Kidney epithelial cell (primary cell): ENCODE measurements at places on chromosomes 7 and 10.

DNA sequence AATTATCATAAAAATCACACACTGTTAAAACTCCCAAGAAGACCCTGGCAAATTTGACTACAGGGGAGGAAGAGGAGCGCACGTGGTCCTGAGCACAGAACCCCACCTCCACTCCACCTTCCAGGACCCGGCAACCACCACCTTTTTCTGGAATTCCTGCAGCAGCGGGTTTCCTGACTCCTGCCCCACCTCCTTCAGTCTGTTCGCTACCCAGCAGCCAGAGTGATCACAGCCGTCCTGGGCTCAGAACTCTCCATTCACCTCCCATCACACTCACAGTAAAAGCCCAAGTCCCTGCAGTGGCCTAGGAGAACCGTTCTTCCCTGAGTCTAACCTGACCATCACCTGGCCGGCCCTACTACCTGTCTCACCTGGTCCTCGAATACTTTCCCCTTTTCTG, 107.4 kb upstream of the FAM204A start:
- no peak for DNase-seq

- no peak for DNase-seq
These were observed 57.9 kb upstream of the FAM133B start for GRCh38 chr7:92648067-92648466.

GRCh38 chr7:51005074-51005473, 222.4 kb upstream of the GRB10 start:
- DNase-seq, result no peak

DNA sequence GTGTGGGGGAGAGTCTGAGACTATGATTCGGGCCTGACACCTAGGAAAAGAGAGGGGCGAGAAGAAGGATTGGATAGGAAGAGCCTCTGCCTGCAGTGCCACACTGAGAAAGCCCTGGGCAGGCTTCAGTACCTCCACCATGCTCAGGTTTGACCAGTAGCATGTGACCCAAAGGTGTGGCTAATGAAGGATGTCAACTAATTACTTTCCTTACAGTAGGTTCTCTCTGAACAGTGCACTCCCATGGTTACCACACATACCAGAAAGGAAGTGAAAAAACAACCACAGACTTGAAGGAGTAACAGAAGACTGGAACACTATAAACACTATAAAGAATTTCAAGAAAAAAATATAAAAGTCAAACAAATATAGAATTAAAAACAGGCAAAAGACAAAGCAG, 46.2 kb downstream of the SEM1 start:
- no peak for DNase-seq

GRCh38 chr7:141544831-141545230, 6.4 kb upstream of the AGK start:
- DNase-seq, result no peak

GRCh38 chr7:156886020-156886795, 6.8 kb downstream of the LMBR1 start:
- no peak for DNase-seq

DNA sequence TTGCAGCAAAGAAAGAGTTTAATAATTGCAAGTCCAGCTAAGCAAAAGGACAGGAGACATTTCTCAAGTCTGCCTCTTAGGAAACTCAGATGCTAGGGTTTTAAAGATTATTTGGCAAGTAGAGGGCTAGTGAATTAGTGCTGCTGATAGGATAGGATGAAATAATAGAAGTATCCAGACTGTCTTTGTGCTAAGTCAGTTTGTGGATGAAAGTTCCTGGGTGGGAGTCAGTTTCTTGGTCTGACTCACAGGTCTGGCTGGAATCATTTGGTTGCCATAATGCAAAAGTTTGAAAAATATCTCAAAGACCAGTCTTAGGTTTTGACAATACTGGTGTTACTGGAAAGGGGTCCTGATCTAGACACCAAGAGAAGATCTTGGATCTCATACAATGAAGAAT, 42.6 kb upstream of the INHBA start:
- no peak for DNase-seq

DNA sequence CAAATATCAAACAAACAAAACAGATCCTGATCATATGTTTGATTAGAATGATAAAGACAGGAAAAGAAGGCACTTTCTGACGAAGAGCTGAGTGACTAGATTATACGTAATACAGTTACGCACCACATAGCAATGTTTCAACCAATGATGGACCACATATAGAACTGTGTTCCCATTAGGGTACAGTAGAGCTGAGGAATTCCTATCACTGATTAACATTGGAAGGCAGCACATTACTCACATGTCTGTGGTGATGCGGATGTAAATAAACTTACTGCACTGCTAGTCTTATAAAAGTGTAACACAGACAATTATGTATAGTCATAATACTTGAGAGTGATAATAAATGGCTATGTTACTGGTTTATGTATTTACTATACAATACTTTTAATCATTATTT, 98.3 kb downstream of the PTN start:
- peak; percentile 37 for DNase-seq

DNA sequence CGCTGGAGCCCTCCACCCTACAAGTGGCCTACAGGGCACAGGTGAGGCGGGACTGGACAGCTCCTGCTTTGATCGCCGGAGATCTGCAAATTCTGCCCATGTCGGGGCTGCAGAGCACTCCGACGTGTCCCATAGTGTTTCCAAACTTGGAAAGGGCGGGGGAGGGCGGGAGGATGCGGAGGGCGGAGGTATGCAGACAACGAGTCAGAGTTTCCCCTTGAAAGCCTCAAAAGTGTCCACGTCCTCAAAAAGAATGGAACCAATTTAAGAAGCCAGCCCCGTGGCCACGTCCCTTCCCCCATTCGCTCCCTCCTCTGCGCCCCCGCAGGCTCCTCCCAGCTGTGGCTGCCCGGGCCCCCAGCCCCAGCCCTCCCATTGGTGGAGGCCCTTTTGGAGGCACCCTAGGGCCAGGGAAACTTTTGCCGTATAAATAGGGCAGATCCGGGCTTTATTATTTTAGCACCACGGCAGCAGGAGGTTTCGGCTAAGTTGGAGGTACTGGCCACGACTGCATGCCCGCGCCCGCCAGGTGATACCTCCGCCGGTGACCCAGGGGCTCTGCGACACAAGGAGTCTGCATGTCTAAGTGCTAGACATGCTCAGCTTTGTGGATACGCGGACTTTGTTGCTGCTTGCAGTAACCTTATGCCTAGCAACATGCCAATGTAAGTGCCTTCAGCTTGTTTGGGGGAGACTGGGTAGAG, at the start of gene COL1A2:
Gene COL1A2 (plus strand): TSS at position 459 of the 704 bp plus-strand sequence. CDS start 137 bp downstream, at position 596.
- no peak for DNase-seq

DNA sequence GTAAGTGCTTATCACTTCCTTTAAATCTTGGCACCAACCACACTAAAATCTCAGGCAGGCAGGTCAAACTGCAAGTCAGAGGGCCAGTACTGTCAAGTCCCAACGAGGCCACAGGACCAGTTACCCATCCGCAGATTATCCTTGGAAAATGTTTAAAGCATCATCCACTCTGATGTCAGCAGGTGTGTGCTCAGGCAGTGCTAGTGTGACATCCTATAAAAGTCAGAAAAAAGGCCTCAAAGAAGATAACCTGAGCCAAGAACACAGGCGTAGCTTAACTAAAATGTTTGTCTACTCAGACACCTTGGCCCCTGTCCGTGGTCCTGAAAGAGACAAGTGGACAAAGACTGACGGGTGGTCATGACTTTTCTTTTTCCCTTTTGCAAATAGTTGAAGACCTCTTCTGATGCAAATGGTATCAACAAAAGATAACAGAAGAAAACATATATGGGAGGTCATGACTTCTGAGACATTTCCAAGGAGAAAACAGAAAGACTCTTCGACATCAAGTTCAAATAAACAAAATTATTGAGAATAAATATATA, 309.3 kb downstream of the KCNMA1 start:
- DNase-seq, result no peak

GRCh38 chr10:118246332-118247295, 95.5 kb downstream of the FAM204A start:
- no peak for DNase-seq

DNA sequence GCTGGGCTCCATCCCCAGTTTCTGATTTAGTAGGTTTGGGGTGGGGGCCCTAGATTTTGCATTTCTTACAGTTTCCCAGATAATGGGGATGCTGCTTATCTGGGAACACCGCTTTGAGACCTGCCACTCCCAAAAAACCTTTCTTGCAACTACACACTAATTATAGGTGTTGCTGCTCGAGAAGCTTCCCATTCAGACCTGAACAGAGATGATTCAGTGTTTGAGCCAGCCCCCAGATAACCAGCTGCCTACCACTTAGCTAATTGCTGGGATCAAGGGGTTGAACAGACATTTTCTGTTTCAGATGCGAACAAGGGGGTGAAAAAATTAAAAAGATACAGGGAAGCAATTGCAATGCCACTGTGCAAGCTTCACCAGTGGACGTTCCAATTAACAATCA, 448.5 kb downstream of the KCNMA1 start:
- DNase-seq, result no peak

GRCh38 chr10:118835682-118836326, 81.0 kb upstream of the CACUL1 start:
- peak; percentile 77 for DNase-seq

GRCh38 chr10:86023931-86024280, 342.7 kb downstream of the GRID1 start:
- DNase-seq, result no peak

GRCh38 chr10:99711129-99711719, 20.7 kb downstream of the COX15 start:
- no peak for DNase-seq

GRCh38 chr10:48249763-48250351, 24.6 kb downstream of the FRMPD2 start:
- DNase-seq, result no peak

- no peak for DNase-seq
These were observed 117.6 kb downstream of the DNAJC1 start for GRCh38 chr10:21885940-21886339.

GRCh38 chr7:159036916-159037605, 107.6 kb downstream of the VIPR2 start:
- no peak for DNase-seq

DNA sequence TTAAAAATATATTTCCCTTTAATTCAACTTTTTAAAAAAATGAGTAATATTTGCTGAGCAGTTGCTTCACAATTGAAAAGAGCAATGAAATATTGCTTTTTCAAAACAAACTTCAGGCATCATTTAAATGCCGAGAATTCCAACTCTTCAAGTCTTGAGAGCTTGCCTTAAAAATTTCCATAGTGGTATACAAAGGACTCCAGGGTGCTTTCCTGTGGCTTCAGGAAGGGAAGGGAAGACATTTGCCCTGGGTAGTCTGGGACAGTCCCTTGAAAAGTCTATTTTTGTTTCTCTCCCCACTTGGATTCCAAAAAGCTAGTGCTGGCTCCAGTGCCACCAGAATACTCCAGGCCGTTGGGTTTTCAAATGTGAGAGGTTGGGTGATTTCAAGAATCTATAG, 71.7 kb downstream of the HYCC1 start:
- no peak for DNase-seq

DNA sequence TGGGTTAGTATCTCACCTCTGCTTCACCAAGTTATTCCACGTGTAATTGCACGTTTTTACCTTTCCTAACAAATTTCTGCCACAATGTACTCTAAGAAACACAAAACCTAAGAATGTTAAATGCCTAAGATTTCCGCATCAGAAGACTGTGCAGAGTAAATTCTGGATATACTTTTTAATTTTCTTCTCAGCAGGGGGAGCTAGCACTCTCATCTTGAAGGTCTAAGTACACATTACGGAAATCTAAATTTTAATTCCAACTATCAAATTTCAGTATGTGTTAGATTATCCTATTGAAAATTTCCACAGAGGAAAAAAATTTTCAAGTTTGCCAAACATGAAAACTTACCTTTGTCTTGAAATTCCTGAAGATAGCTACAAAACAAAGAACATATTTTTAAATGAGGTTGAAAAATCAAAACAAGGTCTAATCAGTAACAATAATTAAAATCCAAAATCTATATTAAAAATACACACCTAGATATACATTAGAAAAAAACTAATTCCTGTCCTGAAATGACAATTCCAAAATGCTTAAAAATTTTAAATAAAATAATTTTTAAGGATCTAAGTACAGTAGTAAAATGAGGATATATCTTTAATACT, 10.5 kb downstream of the SKAP2 start:
- no peak for DNase-seq

DNA sequence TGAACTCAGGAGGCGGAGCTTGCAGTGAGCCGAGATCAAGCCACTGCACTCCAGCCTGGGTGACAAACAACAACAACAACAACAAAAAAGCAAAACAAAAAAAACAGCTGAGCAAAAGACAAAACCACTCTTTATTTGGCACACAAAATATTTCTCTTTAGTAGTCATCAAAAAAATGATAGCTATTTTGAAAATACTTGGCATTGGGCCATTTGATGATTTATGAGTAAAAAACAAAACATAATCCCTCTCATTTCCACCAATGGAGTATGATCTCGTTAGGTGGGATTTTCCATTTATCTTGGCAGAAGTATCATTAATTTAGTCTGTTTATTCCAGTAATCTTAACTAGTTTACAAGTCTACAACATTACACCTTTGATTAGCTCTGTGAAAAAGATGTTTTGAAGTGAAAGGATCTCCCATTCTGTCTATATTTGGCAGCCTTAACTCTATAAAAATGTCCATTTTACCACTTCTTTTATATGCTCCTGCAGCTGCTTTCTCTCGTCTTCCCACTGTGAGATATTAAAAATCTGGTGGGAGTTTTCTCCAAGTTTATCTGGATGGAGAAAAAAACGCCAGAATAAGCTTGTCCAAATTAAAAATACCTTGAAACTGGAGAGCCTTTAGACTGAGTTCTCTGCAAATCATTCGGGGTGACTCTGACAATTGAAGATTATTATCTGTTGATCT, 58.8 kb upstream of the AGMO start:
- no peak for DNase-seq

DNA sequence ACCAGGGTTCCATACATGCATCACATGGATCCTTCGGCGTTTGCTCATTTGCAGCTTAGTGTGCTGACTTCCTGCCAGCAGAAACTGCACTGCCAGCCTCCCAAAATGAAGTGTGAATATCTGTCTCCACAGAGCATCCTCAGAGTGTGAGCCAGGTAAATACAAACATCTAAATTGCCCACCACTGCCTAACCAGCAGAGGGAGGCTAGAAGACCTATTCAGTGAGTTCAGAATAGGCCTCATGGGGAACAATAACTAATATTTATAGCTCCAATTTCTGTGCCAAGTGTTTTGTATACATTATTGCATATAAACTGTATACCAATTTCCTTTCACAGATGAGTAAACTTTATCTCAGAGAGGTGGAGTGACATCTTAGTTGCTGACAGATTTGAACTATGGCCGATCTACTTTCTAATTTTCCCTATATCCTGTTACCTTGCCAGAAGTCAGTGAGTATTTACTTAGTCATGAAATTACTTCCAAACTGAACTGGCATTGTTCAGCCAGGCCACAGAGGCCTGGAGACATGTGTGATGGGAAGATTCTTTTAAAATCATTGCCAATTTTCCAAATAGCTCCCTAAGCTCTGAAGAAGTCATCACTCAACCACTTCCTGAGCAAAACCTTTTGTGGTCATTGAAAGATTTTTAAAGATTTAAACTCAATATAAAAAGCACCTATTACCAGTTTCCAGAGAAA, 926.5 kb upstream of the GHITM start:
- no peak for DNase-seq

- no peak for DNase-seq
These were observed 1.7 kb downstream of the RAMP3 start for GRCh38 chr7:45159296-45159695.
